Pancreas (tissue), 10 donors: ENCODE measurements at places on chromosomes 12 and 14.

DNA sequence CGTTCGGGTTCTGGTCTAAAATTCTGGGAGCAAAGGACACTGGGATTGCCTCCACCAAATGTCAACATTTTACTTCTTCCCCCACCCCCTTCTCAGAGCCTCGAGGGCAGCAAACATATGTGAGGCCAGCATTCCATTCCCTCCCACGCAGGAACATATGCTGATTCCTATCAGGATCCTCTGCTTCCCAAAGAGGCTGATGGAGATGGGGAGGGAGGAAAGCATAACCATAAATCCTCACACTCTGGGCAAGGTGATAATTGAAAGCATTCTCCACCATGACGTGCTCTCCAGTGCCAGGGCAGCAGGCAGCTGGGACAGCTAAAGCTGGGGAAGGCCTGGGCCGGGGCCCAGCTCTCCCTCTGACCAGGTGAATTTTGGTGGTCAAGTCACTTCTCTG lies 395.0 kb downstream of the ZFP36L1 start:
- DNase-seq: no peak

GRCh38 chr14:68922886-68923285 lies 56.2 kb downstream of the ACTN1 start:
- DNase-seq: no peak

GRCh38 chr14:60165547-60165876 lies 314 bp upstream of the DHRS7 start:
- no peak for DNase-seq

DNA sequence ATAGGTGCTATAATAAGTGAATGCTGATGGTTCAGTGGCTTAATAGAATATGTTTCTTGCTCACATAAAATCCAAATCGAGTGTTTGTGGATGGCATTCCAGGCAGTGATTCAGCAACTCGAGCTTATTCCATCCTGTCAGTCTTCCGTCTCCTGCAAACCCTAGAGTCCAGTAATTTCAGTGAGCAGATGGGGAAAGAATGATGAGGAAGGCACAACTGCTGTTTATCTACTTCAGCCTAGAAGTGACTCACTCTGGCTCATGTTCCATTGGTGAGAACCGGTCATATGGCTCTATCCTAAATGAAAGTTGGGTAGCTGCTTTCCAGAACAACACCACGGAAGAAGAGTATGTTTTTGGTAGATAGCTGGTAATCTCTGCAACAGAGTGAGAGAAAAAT lies 421.8 kb upstream of the PDE3A start:
- no peak for DNase-seq

GRCh38 chr12:59304077-59304721 lies 291.6 kb upstream of the SLC16A7 start:
- no peak for DNase-seq
